Aorta (tissue), 5 donors: ENCODE measurements at places on chromosomes 5 and 9. TPM values are rescaled to one million over a fixed set of nuclear protein-coding genes. Genes with fewer than 3 reads are reported as not detected.

The CATSPER3 gene
- 0.63 TPM for total RNA-seq

The LCN10 gene
- total RNA-seq = 11.4 TPM

The LTC4S gene
- 34.7 TPM for total RNA-seq

The ANKH gene
- 257 TPM for total RNA-seq

The HEMGN gene
- not detected for total RNA-seq

The OR1J2 gene
- not detected for total RNA-seq

The GNAQ gene
- total RNA-seq = 84.2 TPM

The NLN gene
- total RNA-seq = 16.5 TPM

The GARIN3 gene
- not detected for total RNA-seq

The ADAMTS13 gene
- 1.3 TPM for total RNA-seq

The OR1Q1 gene
- not detected for total RNA-seq

The SKP2 gene
- 16.1 TPM for total RNA-seq

The SLC46A2 gene
- total RNA-seq = 0.18 TPM
